ENCODE measurements at places on chromosomes 12 and 14.

DNA sequence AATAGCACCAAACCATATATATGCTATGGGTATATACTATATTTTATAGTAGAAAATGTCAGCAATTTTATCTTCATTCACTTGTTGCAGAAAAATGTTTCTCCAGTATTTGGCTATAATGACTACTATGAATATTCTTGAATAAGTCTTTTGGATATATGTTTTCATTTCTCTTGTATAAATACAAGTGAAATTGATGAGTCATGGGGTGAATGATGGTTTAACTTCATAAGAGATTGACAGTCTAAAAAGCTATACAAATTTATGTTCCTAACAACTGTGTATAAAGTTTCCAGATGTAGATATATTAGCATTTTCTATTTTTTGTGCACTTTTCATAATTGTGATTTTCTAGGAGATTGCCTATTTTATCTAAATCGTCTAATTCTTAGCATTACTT lies 714.8 kb downstream of the TRHDE start:
- no peak for DNase-seq

GRCh38 chr14:26394150-26394810 lies 203.6 kb downstream of the NOVA1 start:
- peak; percentile 83 for DNase-seq

DNA sequence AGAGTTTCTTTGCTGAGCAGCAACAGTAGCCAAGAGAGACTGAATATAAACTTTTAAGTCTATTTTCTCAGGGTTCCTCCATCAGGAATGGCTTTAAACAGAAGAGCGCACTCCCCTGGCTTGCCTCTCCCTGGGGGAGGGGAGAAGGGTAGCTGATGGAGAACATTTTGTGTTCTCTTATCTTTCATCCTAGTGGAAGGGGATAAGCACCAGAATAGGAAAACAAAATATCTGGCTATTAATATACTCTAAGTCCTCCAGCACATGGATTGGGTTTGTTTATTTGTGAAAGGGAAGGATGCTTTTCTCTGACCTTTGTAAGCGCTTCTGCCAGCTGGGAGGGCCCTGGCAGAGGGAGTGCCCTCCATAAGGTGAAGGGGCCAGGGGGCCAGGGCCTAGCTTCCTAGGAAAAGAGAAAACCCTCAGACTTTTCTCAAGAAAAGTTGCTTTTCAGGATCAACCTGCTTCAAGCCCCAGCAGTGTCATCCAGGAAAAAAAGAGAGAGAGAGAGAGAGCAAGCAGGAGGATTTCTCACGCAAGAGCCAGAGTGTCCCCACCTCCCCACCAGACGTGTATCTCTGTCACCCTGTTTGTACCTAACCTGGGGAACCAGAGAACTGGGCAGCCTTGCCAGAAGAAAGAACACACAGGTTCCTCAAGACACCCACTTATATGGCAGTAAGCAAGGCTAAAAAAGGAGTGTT lies 34.3 kb upstream of the ATP2A2 start:
- no peak for DNase-seq

- DNase-seq, result peak; percentile 66
These were observed 21.9 kb upstream of the ZFP36L1 start for GRCh38 chr14:68814539-68815297.

- DNase-seq, result no peak
These were observed 22.2 kb downstream of the RTRAF start for GRCh38 chr14:52011523-52011922.

DNA sequence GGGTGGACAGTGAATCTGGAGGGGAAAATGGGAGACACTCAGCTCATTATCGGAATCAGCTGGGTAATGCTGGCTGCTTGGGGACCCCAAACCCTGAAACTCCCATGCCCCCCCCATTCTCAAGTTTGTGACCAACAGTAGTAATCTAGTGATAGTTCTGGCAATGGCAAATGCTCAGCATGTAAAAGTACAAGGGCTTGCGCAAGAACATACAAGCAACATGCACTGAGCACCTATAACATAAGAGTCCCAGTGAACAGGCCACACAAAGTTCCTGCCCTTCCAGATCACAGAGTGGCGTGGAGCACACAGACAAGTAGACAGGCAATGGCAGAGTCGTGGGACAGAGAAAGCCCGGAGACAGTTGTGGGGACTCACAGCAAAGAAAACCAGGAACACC lies 407.9 kb downstream of the MED13L start:
- DNase-seq, result no peak

- no peak for DNase-seq
These were observed 1221.4 kb downstream of the VRK1 start for GRCh38 chr14:98018628-98019027.
